ENCODE measurements at places on chromosomes 13 and 19.

DNA sequence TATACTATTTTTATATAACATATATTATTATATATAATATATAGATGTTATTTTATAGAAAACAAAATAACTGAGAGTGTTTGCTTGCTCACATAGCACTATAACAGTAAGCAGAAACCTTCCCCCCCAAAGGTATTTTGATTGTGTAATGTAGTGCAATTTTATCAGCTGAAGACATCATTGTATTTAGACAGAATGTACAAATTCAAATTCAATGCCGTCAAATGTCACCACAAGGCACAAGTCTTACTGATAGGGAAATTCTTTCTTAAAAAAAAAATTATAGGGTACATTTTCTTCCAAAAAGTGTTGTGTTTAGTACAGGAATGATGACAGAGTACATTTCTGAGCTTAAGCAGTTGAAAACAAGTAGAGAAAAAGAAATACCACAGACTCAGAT, 1147.1 kb upstream of the SPRY2 start:
- no peak for DNase-seq

DNA sequence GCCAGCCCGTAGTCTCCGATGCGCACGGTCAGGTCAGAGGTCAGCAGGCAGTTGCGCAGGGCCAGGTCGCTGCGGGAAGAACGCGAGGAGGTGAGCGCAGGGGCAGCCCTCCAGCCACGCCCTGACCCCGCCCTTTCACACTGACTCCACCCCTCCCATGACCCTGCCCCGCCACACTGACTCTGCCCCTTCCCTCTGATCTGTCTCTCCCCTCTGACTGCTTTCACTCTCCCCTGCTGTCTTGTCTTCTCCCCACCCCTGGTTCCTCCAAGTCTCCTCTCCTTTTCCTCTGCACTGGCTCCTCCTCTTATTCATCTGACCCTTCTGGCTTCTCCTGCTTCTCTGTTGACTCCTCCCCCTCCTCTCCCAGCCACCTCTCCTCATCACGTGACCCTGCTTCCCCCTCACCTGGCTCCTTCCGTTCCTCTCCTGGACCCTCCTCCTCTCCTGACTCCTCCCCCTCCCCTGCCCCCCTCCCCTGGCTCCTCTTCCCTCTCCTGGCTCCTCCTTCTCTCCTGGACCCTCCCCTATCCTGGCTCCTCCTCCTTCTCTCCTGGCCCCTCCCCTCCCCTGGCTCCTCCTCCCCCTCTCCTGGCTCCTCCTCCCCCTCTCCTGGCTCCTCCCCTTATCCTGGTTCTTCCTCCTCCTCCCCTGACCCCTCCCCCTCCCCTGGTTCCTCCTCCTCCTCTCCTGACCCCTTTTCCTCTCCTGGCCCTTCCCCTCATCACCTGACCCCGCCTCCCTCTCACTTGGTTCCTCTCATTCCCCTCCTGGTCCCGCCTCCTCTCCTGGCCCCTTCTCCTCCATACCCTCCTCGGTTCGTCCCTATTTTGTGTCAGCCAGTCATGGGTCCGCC, 9.9 kb downstream of the LMTK3 start:
- DNase-seq, result peak; percentile 100

DNA sequence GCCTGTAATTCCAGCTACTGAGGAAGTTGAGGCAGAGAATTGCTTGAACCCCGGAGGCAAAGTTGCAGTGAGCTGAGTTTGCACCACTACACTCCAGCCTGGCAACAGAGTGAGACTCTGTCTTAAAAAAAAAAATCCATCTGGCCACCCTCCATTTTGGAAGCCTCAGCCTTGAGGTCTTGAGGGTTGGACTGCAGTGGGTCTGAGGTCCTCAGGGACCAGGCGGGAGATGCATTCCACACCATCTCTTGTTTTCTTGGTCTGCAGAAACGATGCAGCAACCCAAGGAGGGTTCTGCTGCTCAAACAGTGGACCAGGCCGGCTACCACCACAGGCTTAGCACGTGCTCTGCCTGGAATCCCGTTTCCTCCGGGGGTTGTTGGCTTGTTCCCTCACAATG, 299.3 kb downstream of the FGF9 start:
- no peak for DNase-seq

DNA sequence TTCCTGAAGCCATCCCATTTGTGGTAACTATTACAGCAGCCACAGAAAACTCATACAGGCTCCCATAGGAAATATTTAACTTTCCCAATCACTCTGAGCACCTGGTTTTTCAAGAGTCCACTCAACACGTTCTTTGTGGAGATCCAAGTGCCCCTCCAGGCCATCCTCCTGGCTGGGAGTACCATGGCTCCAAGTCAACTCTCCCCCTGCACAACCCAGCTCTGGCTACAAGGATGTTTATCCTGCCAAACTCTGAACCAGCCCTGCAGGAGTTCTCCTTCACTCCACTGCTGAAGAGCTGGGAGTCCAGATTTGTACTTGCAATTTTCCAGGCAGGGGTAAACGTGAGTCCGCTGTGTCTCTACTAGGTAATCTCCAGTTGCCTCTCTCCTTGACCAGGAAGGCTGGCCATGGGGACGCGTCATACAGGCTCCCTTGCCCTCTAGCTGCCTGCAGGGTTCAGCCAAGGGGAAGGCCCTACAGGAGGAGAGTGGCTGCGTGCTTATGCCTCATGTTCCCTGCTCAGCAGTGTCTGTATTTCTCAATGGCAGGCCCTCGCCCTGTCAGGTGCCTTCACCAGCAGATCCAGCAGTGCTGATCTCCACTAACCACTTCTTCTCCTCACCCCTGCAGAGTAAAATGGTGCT, 29.9 kb upstream of the ARGLU1 start:
- DNase-seq, result no peak

DNA sequence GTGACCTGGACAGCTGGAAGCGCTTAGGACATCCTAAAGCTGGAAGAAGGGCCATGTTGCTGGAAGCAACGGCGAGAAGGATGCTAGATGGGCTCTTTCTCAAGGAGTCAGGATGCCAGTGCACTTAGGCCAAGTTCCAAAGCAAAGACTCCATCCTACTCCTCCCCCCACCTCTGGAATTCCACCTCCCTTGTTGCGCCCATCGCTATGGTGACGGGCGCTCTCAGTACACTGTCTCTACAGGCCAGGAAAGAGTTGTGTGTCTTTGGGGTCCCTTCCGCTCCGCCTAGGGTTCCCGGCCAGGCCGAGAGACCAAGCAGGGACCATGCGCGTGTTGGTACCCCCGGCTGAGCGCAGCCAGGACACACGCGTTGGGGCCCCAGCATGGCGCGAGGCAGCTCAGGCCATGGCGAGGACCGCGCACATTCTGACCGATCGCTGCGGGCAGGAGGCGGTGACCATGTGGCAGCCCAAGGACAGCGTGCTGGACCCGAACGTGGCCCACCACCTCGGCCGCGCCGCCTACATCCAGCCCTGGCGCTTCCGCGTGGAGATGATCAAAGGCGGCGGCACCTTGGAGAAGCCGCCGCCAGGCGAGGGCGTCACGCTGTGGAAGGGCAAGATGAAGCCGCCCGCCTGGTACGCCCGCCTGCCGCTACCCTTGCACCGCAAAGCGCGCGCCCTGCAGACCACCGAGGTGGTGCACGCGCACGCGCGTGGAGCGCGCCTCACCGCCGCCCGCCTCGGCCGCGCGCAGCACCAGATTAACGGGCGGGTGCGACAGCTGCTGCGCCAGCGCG, 31.0 kb upstream of the SLC1A6 start:
- no peak for DNase-seq

Measured in HAP-1 (cell line).